ENCODE measurements at places on chromosomes 4 and X. TPM values are rescaled to one million over a fixed set of nuclear protein-coding genes. Genes with fewer than 3 reads are reported as not detected.

DNA sequence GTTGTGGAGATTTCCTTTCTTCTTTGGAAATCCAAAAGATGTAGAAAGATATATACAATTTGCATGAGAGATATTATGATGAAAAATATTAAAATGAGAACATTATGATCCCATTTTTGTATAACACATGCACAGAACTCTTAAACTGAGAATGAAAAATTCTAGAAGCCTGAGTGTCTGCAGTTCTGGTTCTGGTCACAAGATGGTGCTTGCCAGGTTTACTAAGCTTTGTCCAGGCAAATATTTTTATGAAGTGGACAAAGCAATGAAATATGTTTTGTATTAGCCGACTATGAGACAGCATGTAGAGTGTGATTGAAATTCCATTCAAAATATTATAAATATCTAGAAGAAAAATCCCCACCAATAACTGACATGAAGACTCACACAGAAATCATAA lies 2.2 kb downstream of the PWWP3B start:
- DNase-seq, result no peak

- DNase-seq, result no peak
Measured at GRCh38 chr4:166493924-166494345, 620.9 kb downstream of the TLL1 start.

DNA sequence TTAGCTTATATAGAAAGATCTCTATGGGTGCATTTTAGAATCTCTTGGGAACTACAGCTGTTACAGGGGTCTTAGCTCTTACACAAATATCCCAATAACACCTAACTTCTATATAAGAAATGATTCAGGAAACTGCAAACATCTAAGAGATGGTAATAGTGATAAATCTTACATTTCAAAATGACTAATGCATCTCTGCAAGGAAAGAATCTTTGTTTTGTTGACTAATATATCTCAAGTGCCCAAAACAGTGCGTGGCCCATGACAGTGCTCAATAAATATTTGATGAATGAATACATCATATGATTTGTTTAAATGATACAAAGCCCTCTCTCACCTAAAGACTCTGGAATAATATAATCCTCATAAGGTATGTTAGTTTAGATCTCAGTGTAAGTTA lies 47.5 kb downstream of the CENPE start:
- no peak for DNase-seq

GRCh38 chrX:97401586-97402136 lies 518.0 kb downstream of the RPA4 start:
- no peak for DNase-seq

- DNase-seq, result no peak
Measured at GRCh38 chr4:139027776-139028175, 12.2 kb downstream of the NOCT start.

RRH gene
- polyA plus RNA-seq, result not detected
